ENCODE measurements at places on chromosomes 6 and 20.

- no peak for DNase-seq
Observed at GRCh38 chr20:62944746-62945145, 6.8 kb downstream of the GID8 start.

GRCh38 chr6:3805448-3806123, 43.6 kb upstream of the FAM50B start:
- no peak for DNase-seq

DNA sequence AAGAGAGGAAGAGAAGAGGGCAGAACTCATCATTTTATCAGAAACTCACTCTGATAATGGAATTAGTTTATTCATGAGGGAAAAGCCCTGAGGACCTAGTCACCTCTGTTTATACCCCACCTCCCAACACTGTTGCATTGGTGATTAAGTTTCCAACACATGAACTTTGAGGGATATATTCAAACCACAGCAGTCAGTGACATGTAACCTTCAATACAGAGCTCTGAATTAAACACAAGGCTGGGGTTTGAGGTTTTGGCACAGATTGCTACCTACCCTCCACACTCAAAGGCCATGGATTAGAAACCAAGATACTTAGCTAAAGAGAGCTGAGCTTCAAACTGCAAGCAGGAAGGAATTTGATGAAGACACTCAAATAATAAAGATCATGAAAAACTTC, 48.5 kb upstream of the MOCS1 start:
- DNase-seq: no peak

- no peak for DNase-seq
Observed at GRCh38 chr20:48789781-48790472, 37.9 kb downstream of the PREX1 start.

DNA sequence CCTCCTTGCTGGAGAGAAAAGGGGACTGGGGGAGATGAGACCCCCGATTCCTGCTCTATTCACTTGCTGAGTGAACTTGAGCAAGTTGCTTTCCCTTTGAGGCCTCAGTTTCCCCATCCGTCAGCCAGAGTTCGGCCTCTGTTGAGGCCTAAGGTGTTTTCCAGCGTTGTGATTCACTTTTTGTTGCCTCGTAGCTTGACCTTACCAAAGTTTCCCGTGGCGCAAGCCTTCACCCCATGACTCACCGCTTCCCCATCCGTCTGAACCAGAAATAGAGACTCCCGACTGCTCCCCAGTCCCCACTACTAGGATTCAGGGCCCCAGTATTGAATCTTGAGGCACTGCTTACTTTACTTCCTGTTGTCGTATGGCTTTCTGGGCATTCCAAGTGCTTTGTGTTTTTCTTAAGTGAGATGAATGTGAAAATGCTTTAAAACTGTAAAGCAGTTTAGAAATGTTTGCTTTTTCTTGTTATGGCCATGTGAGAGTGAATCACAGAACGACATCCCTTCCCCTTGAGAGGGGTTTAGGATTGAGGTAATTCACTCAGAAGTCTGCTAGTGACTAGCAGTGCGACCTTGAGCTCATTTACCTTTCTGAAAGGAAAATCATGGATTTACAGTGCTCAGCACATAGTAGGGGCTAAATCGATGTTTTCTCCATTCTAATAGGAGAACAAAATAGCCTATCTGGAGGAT, 1.2 kb downstream of the CHMP4B start:
- peak; percentile 6 for DNase-seq

DNA sequence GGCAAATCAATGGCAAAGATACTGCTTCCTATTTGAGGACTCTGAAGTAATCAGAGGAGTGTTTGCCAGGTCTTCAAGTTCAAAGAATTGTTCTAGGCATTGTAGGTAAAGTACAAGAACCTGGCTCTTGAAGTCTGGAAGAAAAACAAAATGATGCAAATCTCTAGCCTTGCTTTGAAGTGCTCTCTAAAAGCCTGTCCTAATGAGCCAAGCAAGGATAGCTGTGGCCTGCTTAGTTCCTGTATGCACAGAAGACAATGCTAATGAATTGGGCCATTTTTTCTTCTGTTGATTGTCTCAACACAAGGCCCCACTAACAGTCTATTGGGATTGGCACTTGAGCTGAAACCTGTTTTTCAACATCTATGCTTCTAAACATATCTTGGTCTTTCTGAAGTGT, 165.0 kb upstream of the POU3F2 start:
- DNase-seq: no peak

- DNase-seq: no peak
Observed at GRCh38 chr6:42007286-42008137, 42.8 kb upstream of the TAF8 start.

GRCh38 chr6:71072508-71072907, 115.6 kb upstream of the B3GAT2 start:
- DNase-seq: no peak

GRCh38 chr20:41738604-41739206, 120.5 kb upstream of the CHD6 start:
- peak; percentile 11 for DNase-seq

DNA sequence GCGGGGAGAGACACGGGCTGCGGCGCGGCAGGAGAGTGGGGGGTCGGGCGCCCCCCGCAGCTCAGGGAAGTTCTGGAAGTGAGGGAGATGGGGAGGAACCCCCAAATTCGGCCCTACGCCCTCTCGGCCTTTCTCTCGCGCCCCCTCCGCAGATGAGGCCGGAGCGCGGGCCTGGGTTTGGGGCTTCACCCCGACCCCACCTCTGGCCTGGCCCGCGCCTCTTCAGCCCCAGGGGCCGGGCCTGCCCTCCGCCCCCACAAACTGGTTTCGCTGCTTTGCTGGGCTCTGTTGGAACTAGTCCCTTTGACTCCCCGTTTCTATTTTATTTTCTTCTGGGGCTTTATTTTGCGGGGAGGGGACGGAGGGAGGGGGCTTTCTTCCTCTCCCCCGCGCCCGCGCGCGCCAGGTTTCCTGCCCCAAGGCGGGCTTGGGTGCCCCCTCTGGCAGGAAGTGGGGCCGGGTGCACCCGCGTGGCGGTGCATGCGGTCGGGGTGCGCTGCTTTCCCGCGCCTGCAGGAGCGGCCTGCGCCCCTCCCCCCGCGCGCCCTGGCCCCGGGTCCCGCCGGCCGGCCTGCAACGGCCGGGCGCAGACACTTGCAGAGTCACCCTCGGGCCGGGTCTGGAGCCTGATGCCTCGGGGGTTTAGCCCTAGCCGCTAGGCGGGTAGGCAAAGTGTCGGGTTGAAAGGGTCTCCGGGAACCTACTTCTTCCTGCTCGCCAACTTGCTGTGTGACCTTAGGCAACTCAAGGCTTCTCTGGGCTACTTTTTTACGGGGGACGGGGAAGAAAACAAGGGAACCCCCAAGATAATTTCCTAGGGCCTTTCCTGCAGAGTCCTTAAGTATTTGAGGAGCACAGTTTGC, 1.3 kb downstream of the HMGA1 start:
- peak; percentile 65 for DNase-seq

- DNase-seq: no peak
Observed at GRCh38 chr6:150684714-150685459, 85.2 kb downstream of the PLEKHG1 start.

GRCh38 chr6:1312203-1312472, 240 bp downstream of the FOXQ1 start:
- no peak for DNase-seq

GRCh38 chr6:14075095-14075503, 42.5 kb upstream of the CD83 start:
- DNase-seq: no peak

DNA sequence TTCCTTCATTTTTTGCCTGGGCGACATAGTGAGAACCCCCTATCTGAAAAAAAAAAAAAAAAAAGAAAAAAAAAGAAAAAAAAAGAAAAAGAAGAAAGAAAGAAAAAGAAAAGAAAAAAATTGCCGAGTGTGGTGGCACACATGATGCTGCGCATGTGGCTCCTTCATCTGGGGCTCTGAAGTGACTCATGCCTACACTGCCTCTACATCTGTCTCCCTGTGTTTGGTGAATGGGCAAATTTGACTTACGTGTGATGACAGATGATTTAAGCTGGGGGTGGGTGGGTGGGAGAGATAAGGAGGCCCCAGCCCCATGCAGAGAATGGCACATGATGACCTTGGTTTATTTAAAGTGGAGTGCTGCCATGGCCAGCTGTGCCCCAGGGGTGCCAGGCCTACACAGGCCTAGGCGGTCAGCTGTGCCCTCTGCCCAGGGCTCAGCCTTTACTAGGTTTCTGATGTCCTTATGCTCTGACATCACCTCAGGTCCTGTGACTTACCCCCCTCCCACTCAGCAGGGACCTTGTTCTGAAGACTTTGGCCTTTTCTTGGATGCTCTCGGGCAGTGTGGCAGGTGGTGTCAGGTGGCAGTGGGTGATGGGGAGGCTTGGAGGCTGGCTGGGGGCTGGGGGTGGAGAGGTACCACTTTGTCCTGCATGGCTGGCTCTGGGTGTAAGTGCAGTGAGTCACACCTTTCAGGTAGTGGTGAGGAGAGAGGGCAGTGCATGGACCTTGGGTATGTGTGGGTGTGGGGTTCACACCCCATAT, 41.1 kb downstream of the VEGFA start:
- no peak for DNase-seq

GRCh38 chr6:106099235-106099537, 13.1 kb downstream of the PRDM1 start:
- DNase-seq: no peak

DNA sequence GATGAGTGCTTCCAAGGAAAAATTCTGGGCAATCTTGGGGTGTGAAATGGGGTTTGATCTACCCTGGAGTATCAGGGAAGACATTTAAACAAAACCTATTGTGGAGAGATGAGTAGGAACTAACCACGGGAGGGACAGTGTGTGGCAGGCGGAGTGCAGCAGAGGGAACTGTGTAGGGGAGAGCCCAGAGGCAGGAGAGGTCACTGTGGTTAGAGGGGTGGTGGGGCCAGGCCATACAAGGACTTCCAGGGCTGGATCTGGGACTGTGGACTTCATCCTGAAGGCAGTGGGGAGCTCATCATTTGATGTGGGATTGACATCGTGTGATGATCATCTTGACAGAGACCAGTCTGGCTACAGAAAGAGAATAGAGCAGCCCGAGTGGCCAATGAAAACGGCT, 89.0 kb downstream of the TOX2 start:
- DNase-seq: no peak

DNA sequence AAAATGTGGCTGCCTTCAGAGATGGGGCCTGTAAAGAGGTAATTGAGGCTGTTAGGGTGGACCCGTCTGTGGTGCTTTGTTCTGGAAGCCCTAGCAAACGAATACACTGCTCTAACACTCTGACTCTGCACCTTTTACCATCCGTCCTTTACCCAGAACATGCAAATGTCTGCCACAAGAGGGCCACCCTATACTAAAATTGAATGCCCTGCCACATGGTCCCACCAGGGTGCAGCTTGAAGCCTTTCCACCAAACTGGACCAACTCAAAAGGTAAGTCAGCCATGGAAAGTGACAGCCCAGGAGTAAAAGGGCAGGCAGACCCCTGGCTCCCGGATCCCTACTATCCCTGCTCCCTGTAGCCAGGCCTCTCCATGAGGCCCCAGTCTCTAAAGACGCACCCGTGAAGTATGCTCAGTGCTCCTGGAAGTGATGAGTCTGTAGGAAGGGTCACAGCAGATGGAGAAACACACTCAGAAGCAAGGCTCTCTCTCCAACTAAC, 5.8 kb upstream of the BFSP1 start:
- DNase-seq: peak; percentile 44

GRCh38 chr6:90285042-90285481, 11.6 kb downstream of the BACH2 start:
- DNase-seq: no peak

GRCh38 chr20:18072532-18072931, 14.8 kb upstream of the OVOL2 start:
- no peak for DNase-seq

DNA sequence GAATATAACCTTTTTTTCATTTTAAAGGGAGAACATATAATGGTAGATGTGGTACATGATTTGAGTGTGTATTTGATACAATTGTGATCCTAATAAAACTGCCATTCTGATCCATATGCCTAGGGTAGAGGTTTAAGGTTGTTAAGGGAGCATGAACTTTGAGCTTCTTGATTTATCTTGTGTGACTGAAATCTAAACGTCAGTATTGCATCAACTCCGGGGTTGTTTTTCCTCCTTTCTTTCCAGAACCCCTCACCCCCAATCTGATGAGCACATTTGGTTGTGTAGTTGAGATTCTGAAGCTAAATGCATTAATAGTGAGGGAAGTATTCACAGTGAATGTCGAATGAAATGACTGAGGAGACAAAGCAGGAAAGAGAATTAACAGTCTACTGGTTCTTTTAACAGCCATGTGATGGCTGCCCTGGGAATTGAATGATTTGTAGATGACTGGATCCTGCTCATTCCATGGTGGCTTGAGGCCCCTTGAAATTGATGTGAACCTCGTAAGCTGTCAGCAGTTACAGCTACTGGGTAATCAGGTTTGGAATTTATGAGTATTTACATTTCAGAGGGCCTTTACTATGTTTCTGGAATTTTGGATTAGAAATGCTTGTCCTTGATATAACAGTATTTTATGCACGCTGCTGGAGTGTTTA, 44.8 kb downstream of the FARS2 start:
- DNase-seq: no peak

DNA sequence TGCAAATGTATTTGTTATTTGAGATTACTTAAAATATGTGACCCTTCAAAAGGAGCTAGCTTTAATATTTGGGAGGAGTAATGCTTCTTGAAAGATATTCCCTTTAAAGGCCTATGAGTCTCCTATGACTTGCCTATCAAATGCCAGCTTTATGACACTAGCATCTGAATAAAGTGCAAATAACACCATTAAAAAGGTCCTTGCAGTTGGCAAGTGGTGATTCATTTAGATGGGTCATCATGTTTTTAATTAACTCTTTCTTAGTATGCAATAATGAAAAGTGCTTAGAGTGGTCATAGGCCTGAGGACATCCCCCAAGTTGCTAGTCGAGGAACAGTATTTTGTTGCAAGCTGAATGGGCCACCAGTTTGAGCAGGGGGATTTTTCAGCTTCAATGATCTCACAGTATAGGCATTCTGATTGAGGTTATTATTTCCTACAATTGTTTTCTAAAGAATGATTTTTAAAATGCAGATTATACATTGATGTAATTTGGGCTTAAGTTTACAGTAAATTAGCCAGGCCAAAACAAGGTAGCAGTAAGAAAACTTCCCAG, 3.7 kb upstream of the CD2AP start:
- DNase-seq: no peak

- no peak for DNase-seq
Observed at GRCh38 chr6:51913265-51913664, 174.1 kb downstream of the PKHD1 start.

DNA sequence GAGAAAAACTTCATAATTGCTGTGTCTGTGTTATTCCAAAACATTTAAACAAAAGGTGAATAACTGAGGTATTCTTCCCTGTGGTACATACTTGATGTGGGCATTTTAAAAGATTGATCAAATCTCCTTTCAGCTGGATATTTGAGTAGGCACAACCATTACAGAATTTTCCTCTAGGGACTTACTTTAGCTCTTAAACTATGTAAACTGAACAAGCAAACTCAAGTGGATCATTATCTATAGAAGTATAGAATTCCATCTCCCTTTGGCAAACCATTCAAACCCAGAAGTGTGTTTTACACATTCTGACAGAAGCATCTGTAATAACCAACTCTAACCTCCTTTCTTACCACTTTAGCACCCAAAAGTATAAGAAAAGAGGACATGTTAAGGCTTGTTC, 241.4 kb downstream of the ESR1 start:
- no peak for DNase-seq

GRCh38 chr20:25278636-25279361, 30.9 kb downstream of the PYGB start:
- DNase-seq: no peak
